ENCODE measurements at places on chromosomes 5 and 9.

GRCh38 chr9:86512929-86513328 is 158.7 kb upstream of the TUT7 start:
- H3K36me3 ChIP-seq, result no peaks in the 10 kb centered on the region
- no peak overlapping the region for H3K4me3 ChIP-seq
- no peak for DNase-seq
- H3K27me3 ChIP-seq, result no peaks in the 10 kb centered on the region
- no peaks in the 10 kb centered on the region for H3K4me1 ChIP-seq

GRCh38 chr5:59037941-59038797 is 455.3 kb downstream of the RAB3C start:
- no peak overlapping the region for H3K27ac ChIP-seq
- DNase-seq, result no peak
- H3K4me1 ChIP-seq, result peaks cover 30% of the 10 kb centered on the region
- peaks cover 14% of the 10 kb centered on the region for H3K27me3 ChIP-seq
- H3K4me3 ChIP-seq, result peak overlapping the region; percentile 94

- H3K4me3 ChIP-seq, result peak overlapping the region; percentile 65
- no peaks in the 10 kb centered on the region for H3K27me3 ChIP-seq
- peak overlapping the region; percentile 47 for H3K27ac ChIP-seq
- H3K36me3 ChIP-seq, result peaks cover 36% of the 10 kb centered on the region
- DNase-seq, result no peak
These were observed 4.2 kb downstream of the UHRF2 start for GRCh38 chr9:6417186-6417585.

DNA sequence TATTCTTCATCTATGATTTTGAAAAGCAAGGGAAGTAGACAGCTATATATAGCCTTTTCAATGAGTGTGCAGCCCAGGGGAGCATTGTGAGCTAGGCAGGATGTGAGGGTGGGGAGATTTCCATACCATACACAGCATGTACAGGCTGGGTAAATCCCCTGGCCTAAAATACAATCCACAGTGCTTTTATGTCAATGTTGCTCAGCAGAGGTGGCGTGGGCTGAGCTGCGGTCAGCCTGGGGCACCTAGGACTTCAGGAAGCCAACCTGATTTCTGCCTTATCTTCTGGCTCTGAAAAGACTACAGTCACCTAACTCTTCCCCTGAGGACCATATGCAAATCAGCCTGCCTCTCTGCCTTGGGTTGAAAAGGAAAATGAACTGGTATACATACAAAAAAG is 6.3 kb upstream of the GARIN3 start:
- peak overlapping the region; percentile 86 for H3K27ac ChIP-seq
- H3K27me3 ChIP-seq, result no peaks in the 10 kb centered on the region
- peak overlapping the region; percentile 62 for H3K4me3 ChIP-seq
- no peaks in the 10 kb centered on the region for H3K36me3 ChIP-seq

- DNase-seq, result no peak
- peaks cover 3% of the 10 kb centered on the region for H3K27me3 ChIP-seq
- H3K27ac ChIP-seq, result no peak overlapping the region
- H3K4me3 ChIP-seq, result no peak overlapping the region
- H3K36me3 ChIP-seq, result no peaks in the 10 kb centered on the region
These were observed 35.8 kb upstream of the ATP10B start for GRCh38 chr5:160887780-160888179.

GRCh38 chr9:121640491-121641223 is 10.8 kb upstream of the DAB2IP start:
- peaks cover 7% of the 10 kb centered on the region for H3K4me1 ChIP-seq
- H3K27me3 ChIP-seq, result peaks cover 10% of the 10 kb centered on the region
- no peak overlapping the region for H3K4me3 ChIP-seq
- H3K27ac ChIP-seq, result no peak overlapping the region
- no peak for DNase-seq

DNA sequence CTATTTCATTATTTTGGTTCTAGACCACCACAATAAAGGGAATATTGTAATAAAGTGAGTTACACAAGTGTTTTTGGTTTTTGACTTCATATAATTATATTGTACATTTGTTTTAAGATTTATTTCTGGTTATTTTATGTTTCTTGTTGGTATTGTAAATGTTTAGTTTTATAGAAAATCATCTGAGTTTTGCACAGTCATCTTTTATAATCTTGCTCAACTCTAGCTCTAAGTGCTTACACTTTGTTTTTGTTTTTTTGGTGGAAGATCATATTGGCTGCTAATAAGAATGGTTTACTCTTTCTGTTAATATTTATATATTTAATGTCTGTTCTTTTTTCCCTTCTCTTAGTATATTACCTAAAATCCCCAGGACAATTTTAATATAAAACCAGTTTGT is 135.0 kb downstream of the CNTLN start:
- H3K36me3 ChIP-seq, result no peaks in the 10 kb centered on the region
- DNase-seq, result no peak
- no peaks in the 10 kb centered on the region for H3K27me3 ChIP-seq
- H3K27ac ChIP-seq, result no peak overlapping the region
- H3K4me1 ChIP-seq, result no peaks in the 10 kb centered on the region
- H3K4me3 ChIP-seq, result no peak overlapping the region
